ENCODE measurements at places on chromosomes 6 and 20.
A peak's percentile ranks its signal among the peaks of the same experiment; 100 is the strongest.

DNA sequence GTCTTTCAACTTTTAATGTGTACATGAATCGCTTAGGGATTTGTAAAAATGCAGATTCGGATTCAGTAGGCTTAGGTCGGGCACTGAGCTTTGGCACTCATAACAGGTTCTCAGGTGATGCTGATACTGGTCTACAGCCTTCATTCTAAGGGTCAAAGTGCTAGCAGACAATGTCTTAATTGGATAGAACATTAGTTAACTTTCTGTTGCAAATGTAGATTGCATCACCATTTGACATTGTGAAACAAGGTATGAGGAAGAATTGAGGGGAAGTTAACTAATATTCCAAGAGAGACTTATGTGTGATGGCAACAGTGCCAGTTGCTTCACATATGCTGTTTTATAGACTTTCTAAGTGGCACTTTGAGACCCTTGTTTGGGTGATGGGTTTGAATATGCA is 86.9 kb downstream of the MLIP start:
- DNase-seq: no peak

DNA sequence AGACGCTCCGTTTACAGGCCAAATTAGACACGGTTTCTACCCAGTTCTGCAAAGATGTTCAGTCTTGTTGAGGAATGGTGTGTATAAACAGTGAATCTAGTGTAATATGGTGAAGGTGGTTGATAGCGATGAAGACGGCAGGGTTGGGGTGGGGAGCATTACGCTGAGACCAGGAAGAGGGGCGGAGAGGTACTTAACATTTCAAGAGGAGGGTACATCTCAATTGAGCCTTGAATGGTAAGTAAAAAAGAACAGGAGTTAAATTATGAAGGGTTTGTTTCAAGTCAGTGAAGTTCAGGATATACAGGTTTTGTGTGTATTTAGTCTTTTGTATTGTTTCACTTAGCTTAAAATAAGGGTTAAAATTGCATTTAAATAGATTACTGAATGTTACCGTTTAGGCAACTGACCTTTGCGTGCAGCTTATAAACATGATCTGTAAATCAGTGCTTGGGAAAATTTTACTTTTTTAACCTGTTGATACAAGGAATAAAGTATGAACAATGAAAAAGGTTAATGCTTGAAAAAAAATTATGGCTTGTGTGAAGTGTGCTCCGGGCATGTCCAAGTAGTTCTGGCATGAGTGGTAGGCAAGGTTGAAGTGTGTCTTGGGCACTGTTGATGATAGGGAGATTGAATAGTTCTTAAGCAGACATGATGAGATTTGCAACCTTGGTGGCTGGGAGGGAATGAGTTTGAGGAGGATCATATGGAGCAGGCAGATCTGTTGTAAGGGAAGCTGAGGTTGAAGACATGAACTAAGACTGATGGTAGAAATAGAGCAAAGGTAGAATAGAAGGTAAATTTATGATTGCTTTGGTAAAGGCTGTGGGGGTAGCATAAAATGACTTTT is 842 bp downstream of the POLR1C start:
- DNase-seq: no peak

- no peak for DNase-seq
Measured at GRCh38 chr20:64233725-64234124, 21.8 kb upstream of the PCMTD2 start.

DNA sequence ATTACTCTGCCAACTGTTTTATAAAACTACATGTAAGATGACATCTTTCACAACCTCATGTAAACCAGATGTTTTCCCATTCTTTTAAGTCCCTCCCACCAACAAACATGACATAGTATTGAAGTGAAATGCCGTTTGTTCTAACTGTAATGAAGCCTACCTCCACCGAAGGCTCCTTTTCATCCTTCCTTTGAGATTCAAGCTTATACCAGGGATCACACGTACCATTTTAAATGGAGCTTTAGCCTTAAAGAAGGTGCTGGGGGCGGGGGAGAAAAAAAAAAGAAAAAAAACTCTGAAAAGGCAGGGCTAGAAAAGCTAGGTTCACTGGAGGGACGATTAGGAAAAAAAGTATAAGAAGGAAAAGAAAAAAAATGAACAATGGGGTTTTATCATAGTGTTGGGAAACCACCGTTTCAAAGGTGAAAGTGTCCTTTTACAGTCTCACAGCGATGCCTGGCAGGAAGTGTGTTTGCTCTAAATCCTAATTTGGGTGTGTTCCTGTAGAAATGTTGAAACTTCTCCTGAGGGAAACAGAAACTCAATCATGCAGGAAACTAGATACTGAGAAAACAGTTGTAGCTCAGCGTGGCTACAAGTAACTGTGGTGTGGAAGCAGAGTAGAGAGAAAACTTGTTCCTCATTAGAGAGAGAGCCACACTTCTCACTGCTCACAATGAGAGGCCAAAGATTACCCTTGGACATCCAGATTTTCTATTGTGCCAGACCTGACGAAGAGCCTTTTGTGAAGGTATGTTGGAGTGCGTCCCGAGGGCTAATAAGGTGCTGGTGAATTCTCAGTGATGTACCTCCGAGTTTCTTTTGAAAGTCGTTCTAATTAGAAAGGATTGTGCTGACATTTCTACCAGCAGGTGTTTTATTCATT is 37.6 kb upstream of the HINT3 start:
- DNase-seq: peak; percentile 54

DNA sequence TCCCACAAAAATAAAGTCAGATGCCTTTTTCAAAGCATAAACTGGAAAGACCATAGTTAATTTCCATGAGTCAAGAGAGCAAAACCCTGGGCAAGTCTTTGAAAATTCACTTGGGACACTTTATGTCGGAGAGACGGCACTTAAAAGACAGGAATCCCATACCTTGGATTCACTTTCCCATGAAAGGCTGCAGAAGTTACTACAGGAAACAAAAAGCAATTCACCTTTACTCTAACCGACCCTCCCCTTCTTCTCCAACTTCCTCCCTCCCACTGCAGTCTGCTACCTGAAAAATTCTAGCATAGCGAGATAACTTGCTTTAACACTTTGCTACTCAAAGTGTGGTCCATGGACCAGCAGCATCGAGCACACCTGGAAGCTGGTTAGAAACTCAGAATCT is 539.1 kb upstream of the JAG1 start:
- no peak for DNase-seq

DNA sequence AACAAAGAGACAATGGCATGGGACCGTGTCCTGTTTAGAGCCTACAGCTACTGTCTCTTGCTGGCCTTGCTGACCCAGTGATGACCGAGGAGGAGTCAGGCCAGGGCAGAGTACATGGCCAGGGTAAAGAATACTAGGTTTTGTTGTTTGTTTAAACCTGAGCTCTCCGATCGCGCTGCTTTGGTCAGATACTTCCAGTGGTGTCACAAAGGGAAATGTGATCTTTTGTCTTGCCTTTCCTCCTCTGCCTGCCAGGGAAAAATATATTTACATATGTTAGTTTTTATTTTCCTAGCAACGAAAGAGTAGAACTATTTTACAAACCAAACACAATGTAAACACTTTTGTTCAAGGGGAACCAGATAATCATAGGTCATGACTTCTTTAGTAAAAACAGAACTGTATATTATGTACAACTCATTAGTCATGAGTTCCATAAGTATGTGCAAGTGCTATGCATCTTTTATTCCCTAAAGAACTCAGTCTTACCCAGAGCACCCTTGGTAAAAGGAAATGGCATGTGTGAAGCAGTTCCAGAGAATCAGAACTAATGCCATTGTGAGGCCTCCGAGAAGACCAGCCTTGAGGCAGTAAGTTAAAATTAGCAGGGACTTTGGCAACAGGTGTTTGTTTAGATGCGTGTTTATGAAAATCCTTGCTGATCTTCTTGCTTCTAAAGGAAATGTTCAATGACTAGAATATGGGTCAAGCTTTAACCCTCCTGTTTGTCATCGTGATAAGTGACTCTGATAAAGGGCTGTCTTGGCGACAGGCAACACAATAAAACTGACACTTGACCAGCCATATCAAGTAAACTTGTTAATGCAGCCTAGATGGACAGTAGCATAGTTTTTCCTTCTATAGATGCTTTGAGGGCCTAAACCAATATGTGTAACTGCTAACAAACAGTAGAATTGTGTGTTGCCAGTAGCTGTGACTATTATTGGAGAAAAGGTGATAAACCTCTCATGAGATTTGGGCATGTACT is 204.6 kb downstream of the NKAIN2 start:
- DNase-seq: peak; percentile 44

DNA sequence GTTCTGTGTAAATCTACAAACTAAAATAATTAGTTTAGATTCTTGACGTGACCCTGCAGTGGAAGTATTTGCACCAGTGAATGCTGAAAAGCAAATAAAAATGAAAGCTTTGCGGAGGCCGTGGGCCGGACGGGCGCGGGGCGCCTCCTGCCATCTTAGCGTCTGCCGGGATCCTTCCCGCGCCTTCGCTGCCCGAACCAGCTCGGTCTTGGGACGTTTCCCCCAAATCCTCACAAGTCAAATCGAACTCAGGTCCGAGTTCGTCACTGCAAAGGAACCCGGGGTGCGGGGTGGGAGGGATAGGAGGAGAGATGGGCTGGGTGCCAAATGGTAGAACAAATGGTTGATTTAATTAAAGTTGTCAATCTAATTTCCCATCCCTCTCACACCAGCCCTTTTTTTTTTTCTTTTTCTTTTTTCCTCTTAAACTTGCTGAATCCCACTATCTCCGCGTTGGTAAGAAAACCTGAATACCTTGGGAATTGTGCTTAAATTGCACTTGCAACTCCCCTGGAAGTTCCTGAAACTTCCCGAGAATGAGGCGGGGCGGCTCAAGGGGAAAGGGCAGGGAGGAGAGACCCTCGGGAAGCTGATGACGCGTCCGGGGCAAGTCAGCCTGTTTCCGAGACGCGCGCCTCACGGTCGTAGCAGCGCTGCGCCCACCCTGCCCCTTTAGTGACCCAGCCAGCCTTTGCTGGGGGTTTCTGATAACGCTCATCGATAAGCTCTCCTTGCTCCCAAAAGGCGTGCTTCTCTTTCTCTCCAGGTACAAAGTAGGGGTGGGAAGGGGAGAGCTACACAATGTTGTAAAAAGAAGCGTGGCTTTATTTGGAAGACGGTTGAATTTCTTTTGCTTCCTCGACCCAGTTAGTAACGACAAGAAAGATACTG is 1.8 kb downstream of the GJA1 start:
- no peak for DNase-seq

DNA sequence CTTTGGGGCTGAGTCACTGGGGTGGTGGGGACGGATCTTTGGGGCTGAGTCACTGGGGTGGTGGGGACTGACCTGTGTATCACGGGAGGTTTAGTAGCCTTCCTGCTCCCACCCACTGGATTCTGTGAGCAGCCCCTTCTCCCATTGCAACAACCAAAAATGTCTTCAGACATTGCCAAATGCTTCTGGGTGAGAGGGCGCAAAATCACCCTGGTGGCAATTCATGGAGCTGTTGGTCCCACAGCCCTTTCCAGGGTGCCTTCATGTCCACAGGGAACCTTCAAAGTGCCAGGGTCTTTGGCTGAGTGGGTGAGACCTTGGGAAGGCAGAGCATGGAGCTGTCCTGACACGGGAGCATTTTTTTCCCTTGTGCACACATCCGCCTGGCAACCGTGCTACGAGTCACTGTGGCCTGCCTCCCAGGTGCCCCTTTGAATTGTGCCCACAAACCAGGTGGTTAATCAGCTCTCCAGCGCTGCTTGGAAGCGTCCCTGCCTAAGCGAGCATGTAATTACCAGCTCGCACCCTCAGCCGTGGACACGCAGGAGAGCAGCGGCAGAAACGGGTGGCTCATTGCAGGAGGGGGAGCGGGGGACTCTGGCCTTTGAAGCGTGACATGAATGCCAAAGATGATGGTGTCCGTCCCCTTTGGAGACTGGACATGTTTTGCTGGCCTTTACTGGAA is 27.4 kb upstream of the APCDD1L start:
- no peak for DNase-seq

- DNase-seq: no peak
Measured at GRCh38 chr6:90338409-90338808, 41.8 kb upstream of the BACH2 start.

GRCh38 chr6:151379933-151380847 is 11.2 kb downstream of the ZBTB2 start:
- no peak for DNase-seq

GRCh38 chr6:158789115-158789917 is 29.9 kb downstream of the EZR start:
- DNase-seq: no peak

DNA sequence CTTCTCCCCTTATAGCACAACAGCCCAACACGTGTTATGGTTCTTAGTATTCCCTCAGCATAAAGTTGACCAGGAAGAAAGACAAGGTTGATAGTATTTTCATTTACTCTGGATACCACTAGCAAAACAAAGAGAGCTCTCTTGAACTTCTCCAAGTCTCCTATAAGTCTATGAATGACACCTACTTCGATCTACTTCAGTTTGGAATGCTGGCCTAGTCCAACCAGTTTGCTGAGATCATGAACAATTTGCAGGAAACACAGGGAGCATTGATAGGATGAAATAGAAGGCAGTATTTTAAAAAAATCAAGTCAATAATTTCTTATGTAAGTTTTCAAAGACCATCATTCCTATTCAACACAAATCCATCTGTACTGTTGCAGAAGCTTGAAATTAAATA is 93.6 kb downstream of the GJA10 start:
- no peak for DNase-seq

GRCh38 chr6:114267897-114268296 is 74.9 kb downstream of the HS3ST5 start:
- DNase-seq: no peak

DNA sequence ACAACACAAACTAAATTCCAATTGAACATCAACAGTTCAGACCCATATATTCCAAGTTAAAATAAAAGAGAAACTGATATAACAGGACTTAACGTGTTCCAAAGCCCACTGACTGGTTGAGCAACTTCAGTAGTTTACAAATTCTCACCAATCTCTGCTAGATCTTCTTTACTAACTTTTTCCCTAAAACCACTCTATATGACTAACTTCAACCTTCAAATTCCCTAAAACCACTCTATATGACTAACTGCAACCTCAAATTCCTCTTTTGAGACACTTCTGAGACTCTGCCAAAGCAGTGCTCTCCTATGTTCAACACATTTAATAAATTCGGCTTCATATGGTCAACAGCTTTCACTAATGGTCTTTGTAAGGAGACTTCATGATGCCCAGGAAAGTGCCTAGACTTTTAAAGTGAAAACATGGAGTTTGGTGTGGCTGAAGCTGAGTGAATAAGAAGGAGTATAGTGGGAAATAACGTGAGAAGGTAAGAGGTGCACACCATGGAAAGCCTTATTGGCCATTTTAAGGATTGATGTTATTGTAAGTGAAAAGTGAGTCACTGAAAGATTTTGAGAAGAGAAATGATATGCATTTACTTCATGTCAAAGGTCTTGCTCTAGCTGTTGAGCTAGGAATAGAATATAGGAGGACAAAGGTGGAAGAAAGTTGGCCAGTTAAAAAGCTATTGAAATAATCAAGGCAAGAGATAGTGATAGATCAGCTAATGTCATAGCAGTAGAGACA is 134.0 kb upstream of the HCRTR2 start:
- no peak for DNase-seq
